NCI-H226 (cell line): ENCODE measurements at places on chromosomes 2 and 18.

DNA sequence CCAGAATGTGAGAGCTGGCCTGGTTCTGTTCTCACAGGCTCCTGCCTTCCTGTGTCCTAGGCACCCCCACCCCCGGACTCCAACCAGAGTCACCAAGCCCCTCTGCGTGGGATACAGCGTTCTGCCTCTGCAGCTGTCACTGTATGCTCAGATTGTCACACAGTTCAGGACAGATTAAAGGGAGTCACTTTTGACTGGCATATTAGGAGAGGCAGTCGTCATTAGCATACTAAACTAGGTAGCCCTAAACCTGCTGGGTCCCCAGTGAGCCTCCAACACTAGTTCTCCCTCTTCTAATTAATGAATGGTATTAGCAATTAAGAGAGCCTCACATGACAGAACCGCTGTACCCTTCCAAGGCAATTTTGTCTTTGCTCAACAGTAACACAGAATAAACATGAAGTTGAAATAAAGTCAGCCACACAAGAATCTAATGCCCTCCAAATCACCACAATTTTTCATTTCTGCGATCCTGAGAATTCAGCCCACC lies 340.2 kb downstream of the CMPK2 start:
- DNase-seq = no peak

GRCh38 chr2:168727904-168728470 lies 74.5 kb upstream of the NOSTRIN start:
- no peak for DNase-seq

- DNase-seq = no peak
Observed at GRCh38 chr2:100483895-100484294, 13.6 kb downstream of the NMS start.

GRCh38 chr2:166373951-166374350 lies 1.8 kb downstream of the SCN9A start:
- peak; percentile 87 for DNase-seq

DNA sequence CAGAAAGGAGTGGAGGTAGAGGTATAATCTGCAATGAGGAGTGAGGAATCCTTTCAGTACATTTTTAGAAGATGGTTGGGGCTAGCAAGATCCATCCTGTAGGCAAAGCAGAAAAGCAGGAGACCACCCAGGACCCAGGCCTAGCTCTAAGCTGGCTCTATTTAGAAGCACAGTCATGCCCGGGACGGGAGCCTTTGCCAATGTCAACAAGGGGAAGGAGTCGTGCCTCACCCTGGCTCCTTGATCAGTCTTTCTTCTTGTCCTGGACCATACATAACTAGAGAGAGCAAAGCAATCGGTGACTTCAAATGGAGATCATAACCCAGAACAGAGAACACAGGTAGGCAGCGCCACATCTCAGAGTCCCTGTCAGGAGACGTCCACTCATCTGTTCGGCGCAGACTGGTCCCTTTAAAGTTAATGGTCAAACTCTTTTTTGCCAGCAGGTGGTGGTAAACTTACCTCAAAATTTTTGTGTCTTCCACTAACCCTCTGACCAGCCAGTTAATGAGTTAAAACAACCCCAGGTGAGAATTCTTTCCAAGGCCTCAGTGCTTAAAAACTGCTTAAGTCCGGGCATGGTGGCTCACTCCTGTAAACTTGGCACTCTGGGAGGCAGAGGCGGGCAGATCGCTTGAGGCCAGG lies 8.0 kb downstream of the MC5R start:
- DNase-seq = no peak

- no peak for DNase-seq
Observed at GRCh38 chr2:224039770-224040440, 819 bp upstream of the SERPINE2 start.

- no peak for DNase-seq
Observed at GRCh38 chr2:173107629-173108022, 32.0 kb downstream of the MAP3K20 start.

GRCh38 chr2:196592331-196592910 lies 47.1 kb upstream of the CCDC150 start:
- no peak for DNase-seq

DNA sequence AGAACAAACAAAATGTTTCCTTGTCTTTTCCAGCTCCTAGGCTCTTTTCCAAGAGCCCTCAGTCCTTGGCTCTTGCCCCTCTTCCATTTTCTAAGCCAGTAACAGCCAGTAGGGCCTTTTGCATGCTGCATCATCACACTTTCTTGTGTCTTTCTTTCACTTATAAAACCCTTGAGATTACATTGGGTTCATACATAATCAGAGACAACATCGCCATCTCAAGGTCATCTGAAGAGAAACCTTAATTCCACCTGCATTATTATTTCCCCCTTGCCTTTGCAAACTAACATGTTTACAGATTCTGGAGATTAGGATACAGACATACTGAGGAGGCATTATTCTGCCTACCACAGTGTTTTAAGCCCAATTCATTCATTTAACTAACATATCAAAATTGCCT lies 697.3 kb downstream of the TRIB2 start:
- DNase-seq = no peak

GRCh38 chr2:26986576-26986975 lies 16.1 kb downstream of the MAPRE3 start:
- peak; percentile 30 for DNase-seq

DNA sequence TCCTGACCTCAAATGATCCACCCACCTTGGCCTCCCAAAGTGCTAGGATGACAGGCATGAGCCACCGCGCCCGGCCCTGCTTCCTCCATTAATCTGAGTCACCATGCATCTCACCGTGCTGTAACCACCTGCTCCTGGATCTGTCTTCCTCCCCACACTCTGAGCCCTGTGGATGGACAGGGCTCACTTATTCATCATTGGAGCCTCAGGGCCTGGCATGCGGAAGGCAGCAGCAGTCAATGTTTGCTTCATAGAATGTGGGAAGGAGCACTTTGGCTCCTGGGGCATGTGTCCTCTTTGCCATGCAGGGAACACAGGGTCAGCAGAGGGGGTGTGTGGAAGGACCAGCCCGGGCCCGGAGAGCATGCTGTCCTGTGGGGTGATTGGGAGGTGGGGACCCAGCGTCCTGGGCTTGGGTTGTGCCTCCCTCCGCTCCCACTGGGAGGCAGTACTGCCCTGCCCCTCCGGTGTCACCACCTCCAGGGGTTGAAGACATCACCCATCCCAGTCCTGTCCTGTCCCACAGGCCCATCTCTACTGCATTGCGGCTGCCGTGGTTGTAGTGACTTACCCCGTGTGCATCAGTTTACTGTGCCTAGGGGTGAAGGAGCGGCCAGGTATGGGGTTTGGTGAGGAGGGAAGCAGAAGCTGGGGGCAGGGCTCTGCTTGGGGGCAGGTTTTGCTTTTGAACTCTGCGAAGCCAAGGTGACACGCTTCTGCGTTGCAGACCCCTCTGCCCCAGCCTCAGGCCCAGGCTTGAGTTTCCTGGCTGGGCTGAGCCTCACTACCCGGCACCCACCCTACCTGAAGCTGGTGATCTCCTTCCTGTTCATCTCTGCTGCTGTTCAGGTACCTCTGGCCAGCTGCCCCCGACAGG lies 11.5 kb downstream of the MFSD2B start:
- peak; percentile 25 for DNase-seq

GRCh38 chr2:231181860-231182512 lies 16.4 kb upstream of the ARMC9 start:
- DNase-seq = no peak

DNA sequence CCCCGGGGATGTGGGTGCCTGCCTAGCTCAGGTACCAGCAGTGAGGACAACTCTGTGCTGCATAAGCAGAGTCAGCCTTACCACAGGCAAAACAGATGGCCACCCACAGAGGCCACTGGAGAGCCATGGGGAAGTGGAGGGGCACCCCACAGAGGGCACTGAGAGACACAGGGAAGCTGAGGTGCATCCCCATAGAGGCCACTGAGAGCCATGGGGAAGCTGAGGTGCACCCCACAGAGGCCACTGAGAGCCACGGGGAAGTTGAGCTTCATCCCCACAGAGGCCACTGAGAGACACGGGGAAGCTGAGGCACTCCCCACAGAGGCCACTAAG lies 134.1 kb upstream of the EPAS1 start:
- DNase-seq = no peak

GRCh38 chr2:197315371-197315770 lies 4.8 kb upstream of the ANKRD44 start:
- no peak for DNase-seq

DNA sequence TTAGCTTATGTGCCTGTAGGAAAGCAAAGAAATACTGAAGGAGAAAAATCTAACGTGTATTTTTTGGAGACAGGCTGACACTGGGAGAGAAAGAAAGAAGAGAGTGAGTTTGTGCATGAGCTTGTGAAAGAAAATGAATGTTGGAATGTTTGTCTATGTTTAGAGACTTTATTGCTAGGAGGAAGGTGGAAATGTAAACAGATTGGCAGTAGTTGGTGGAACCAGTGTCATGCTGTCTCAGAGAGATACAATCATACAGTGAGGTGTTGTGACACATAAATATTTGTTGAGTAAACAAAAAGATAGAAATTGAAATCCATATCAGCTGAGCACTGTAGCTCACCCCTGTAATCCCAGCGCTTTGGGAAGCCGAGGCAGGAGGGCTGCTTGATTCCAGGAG lies 222.2 kb upstream of the MEIS1 start:
- DNase-seq = no peak

- peak; percentile 36 for DNase-seq
Observed at GRCh38 chr2:138722316-138722715, 57.9 kb downstream of the NXPH2 start.

GRCh38 chr2:134549104-134549503 lies 169.7 kb downstream of the TMEM163 start:
- peak; percentile 41 for DNase-seq

DNA sequence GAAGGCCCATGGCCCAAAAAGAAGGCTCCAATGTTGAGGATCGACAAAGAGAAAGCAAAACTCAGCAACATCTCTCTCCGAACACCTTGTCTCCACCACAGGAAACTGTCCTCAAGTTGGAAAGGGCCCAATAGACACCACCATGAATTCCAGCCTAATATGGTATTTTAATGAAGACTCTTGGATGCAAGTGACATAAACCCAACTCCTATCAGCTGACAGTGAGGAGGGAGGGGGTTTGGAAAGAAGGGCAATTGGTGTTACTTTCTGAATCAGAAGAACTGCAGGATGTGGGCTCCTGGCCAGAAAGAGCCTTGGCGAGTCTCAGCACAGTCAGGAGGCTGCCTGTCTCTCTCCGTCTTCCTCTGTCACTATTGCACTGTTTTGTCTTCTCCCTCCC lies 40.3 kb upstream of the SIGLEC15 start:
- no peak for DNase-seq

DNA sequence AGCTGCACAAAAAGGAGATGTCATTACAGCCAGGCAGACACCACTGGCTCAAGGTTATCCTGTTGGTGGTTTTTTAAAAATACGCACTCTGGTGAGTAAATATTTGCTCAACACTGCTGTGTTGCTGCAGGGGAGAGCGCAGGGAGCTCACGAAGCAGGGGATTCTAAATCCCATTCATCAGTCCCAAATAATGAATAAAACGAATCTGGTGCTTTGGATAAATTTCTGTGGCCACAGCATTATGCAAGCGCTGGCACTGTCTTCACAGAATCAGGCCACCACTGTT lies 256.2 kb downstream of the HDAC4 start:
- no peak for DNase-seq

- no peak for DNase-seq
Observed at GRCh38 chr18:46318356-46318755, 214.2 kb downstream of the HAUS1 start.

- no peak for DNase-seq
Observed at GRCh38 chr2:228747483-228747882, 523.6 kb downstream of the PID1 start.

GRCh38 chr2:138649571-138649970 lies 130.6 kb downstream of the NXPH2 start:
- DNase-seq = peak; percentile 73

GRCh38 chr2:60498816-60499429 lies 54.5 kb downstream of the BCL11A start:
- DNase-seq = no peak

DNA sequence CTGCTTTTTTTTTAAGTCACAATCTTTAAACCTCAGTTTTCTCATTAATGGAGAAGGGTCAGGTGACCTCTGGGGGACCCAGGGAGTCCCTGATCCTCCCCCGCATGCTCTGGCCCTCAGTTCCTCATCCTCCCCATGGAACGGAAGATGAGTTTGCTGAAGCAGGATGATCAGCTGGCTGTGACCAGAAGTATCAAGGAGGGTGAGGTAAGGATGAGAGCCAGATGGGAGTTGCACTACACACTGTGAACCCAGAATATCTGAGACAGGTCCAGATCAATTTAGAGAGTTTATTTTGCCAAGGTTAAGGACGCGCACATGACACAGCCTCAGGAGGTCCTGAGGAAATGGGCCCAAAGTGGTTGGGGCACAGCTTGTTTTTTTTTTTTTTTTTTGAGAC lies 3.8 kb downstream of the CATIP start:
- DNase-seq = no peak

- DNase-seq = no peak
Observed at GRCh38 chr2:200089040-200089755, 133.8 kb downstream of the MAIP1 start.

- no peak for DNase-seq
Observed at GRCh38 chr2:5782103-5782502, 89.9 kb downstream of the SOX11 start.

DNA sequence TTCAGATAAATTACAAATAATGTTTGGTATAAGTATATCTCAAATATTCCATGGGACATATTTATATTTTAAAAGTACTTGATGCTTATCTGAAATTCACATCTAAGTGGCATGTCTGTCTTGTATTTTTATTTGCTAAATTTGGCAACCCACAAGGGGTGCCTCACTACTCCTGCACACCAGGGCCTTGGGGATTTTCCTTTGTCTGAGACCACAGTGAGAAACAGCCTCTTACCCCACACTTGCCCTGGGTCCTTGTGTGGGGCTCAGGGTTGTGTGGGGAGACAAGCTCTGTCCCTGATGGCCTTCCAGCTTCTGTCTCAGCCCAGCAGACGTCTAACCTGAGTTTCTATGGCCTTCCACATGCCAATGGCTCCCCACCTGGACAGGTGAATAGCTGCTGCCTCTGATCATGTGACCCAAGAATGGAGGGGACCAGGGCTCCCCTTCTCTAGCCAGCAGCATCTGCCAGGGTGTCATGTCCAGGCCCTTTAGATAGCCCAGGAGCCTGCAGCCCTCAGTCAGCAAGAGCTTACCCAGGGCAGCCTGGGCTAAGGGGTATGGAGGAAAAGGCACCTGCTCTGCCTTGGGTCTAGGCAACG lies 49.5 kb upstream of the MRPL33 start:
- no peak for DNase-seq

- no peak for DNase-seq
Observed at GRCh38 chr2:181658444-181658843, 1.5 kb upstream of the CERKL start.

- DNase-seq = peak; percentile 63
Observed at GRCh38 chr2:26978061-26978596, 7.7 kb downstream of the MAPRE3 start.

DNA sequence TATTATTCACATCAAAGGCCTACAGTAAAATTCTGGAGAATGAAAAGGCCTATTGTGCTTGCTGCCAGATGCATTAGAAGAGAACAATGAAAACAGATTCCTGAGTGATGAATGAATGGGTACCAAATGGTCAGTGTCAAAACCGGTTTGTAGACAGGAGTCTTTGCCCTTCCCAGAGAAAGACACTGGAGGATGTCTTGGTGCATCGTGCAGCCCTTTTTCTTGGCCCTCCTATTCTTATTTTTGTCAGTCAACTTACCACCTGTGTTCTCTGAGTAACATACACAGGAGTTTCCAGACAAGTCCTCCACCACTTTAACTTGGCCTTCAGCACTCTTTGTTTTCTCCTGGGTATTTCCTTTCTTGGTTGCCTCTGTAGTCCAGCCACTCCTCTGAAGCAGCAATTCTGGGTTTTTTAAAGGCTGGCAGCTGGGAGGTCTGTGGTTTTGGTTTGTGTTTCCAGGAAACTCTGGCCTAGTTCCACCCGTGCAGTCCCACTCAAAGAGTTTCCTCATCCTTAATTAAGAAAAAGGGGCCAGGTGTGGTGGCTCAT lies 29.4 kb downstream of the PSTPIP2 start:
- peak; percentile 6 for DNase-seq
